Globus pallidus (tissue), 1 donor: ENCODE measurements at places on chromosomes 6 and 20.

- no peak for DNase-seq
Observed at GRCh38 chr6:80547827-80548226, 441.4 kb downstream of the BCKDHB start.

DNA sequence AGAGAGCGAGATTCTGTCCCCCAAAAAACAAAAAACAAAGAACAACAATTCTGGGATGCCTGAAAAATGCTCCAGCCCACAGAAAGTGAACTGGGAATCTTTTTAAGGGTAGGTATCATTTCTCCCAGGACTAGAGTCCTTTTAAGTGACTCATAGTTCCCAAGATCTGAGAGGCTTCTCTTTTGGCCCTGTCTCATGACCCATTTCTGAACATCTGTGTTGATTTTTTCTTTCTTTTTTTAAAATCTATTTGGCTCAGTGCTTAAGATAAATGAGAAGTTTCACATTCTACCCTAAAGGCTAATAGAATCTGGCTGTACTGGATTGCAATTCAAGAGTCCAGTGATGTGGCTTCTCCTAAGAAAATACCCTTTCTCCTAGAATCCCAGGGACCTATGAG is 217.6 kb upstream of the FOXQ1 start:
- no peak for DNase-seq

GRCh38 chr6:37243816-37244370 is 13.7 kb upstream of the TBC1D22B start:
- no peak for DNase-seq

- DNase-seq = no peak
Observed at GRCh38 chr6:34357937-34358336, 34.5 kb downstream of the NUDT3 start.

DNA sequence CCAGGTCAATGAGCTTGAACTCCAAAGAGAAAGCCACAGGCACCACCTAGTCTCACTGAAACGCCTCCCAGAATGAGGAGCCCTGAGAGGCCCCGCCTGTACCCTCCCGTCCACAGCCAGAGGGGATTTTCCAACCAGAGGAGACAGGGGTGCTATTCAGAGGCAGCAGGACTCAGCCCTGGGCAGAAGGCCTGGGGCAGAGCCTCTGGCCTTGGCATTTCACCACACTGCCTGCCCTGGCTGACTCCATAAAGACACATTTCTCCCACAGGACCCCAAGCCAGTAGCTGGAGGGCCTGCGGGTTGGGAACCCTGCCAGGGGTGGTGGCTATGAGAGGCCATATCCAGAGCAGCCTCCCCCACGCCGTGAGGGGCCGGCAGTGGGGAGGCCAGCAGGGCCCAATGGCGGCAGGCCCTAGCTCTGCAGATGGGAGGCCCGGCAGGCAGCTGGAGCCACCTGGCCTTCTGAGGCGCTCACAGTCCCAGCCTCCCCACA is 159.3 kb downstream of the PREX1 start:
- peak; percentile 84 for DNase-seq

DNA sequence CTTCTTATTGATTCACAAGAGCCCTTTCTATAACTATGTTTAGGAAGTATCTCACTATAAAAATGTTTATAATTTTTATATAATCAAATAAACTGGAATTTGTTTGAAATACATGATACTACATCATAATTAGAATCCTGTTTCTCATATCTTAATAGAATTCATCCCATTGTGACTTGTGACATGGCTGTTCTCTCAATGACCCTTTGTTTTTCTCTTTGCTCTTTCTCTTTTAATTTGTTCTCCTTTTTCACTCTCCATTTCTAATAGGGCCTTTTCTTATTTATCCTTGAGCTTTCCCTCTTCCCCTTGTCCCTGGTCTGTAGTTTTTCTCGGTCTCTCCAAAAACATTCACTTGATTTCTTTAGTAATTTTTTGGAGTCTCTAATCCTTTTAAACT is 111.3 kb downstream of the ADGRB3 start:
- DNase-seq = peak; percentile 60

DNA sequence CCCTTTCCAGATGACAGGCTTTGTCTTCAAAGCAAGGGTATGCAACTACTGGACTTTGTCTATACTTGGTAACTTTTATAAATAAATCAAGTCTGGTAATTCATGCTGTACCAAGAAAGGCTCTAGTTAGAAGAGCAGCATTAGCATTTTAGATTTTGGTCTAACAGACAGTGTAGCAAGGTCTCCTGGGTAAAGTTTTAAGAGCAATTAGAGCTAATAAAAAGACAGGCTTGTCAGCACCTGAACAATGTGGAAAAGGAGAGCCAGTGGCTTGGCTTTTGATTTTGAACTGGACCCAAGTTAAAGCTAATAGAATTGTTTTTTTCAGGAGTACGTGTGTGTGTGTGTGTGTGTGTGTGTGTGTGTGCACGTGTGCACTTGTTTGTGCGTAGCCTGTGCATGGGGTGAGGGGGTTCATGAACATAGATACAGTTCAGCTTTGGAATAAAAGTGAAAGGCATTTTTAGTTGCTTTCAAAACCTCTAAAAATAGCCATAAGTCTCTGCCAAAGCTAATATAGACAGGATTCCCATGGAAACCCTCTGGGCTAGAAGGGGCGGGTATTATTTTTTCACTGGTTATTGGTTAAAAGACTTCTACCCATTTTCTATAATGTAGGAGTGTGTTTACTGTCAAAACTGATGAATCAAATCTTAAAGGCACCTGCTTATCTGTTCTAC is 138.4 kb downstream of the KCNQ5 start:
- no peak for DNase-seq

DNA sequence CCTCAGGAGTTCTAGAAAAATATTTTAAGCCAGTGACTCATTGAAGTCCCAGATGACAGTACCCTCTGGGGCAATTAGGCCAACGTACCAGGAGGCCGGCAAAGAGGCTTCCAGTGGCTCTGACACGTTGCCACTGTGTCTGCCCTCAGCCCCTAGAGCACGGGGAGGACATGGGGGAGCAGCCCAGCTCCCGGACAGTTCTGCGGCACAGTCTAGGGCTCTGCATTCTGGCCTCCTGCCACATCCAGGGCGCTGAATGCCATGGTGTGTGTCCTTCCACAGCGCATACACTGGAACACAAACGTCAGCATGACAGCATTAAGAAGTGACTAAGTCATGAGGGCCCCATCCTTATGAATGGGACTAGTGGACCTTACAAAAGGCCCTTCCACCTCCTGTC is 156.2 kb downstream of the RNASET2 start:
- DNase-seq = no peak
